Stimulated activated CD4-positive, alpha-beta T cell treated with anti-CD3 and anti-CD28 coated beads, Interleukin-4, amount 100 ng/mL, for 1 hour (primary cell): ENCODE measurements at places on chromosomes 16 and 17.

- DNase-seq: no peak
These were observed 109.4 kb upstream of the AXIN2 start for GRCh38 chr17:65670667-65671371.

DNA sequence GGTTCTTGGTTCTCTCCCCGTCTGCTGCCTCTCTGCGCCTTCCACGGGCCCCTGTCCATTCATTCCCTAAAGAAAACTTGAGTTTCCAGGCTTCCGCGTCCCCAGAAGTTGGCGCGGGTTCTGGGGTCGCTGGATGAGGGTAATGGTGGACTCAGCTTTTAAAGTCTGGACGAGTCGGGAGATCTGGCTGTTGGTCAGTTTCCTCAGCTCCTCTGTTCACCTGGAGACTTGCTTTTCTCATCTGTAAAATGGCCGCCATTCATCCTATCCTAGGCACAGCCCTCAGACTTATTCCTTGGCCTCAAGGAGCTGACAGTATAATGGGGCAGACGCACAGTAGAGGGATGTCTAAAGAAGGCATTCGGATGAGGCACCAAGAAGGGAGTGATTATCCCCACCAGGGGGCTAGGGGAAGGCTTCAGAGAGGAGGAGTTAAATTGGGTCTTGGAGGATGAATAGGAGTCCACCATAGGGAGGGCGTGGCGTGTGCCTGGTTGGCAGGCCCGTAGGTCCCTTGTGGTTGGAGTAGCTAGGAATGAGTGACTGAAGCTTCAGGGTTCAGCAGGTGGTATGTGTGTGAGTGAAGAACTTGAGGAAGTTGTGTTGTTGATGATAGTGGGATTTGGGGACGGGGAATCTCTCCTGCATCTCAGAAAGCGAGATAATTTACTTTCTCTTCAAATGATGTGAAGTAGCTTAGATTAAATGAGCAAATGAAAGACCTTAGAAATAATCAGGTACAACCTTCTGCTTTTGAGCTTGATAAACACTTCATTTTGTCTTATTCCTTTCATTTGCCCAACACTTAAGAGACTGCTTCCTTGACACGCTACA, 652 bp downstream of the VPS35L start:
- DNase-seq: peak; percentile 7

DNA sequence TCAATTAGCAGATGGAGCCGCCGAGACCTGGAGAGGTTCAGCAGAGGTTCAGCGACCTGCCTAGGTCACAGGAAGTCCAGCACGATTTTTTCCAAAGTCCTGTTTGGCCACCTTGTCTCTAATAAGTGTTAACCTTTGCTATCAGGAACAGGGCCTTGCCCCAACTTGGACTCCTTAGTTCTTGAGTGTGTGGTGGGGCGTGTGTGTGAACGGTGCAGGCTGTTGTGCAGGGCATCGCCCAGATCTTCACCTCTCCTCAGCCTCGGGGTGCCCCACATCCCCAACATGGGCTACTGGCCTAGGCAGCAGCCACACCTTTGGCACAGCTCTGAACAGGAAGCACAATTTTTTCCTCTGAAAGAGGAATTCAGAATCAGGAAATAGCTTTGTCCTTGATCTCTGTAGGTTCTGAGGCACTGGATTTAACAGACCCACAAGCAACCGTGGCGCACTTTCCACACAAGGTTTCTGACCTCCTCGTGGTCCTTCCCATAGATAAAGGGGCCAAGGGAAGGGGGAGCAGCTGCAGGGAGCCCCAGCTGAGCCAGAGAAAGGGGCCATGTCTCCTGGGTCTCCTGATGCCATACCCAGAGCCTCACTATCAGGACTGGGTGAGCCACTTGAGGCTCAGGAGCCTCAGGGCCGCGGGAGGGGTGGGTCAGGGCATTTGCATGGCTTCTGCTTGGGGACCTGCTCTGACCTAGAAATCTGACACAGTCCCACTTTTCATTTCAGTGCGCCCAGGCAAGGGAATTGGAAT, 10.4 kb downstream of the MPRIP start:
- no peak for DNase-seq

DNA sequence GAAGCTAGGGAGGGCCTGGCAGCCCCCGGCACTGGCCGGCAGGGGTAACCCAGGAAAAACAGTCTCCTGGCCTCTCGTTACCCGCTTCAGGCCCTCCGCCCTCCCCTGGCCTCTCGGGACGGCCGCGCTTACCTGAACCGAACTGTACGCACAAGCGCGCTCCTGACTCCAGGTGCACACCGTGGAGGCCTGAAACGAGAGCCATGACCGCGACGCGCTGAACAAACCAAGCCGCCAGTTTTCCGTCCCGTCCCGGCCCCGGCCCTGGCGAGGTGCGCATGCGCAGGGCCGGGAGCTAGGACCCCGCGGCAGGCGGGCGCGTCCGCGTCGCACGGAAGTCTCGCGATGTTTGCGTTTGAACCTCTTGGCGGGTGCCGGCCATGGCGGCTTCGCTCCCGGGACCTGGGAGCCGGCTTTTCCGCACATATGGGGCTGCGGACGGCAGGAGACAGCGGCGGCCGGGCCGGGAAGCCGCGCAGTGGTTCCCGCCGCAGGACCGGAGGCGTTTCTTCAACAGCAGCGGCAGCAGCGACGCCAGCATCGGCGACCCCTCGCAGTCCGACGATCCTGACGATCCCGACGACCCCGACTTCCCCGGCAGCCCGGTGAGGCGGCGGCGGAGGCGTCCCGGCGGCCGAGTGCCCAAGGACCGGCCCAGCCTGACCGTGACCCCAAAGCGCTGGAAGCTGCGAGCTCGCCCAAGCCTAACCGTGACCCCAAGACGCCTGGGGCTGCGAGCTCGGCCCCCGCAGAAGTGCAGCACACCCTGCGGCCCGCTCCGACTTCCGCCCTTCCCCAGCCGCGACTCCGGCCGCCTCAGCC, at the start of gene HASPIN:
TSS of gene HASPIN (plus strand) at position 348 of the 822 bp plus-strand sequence. CDS start at position 381, 33 bp downstream.
- DNase-seq: peak; percentile 92

- no peak for DNase-seq
These were observed 14.9 kb downstream of the CDH16 start for GRCh38 chr16:66903544-66904427.

- no peak for DNase-seq
These were observed 1025.2 kb downstream of the CDH11 start for GRCh38 chr16:64096689-64097088.

DNA sequence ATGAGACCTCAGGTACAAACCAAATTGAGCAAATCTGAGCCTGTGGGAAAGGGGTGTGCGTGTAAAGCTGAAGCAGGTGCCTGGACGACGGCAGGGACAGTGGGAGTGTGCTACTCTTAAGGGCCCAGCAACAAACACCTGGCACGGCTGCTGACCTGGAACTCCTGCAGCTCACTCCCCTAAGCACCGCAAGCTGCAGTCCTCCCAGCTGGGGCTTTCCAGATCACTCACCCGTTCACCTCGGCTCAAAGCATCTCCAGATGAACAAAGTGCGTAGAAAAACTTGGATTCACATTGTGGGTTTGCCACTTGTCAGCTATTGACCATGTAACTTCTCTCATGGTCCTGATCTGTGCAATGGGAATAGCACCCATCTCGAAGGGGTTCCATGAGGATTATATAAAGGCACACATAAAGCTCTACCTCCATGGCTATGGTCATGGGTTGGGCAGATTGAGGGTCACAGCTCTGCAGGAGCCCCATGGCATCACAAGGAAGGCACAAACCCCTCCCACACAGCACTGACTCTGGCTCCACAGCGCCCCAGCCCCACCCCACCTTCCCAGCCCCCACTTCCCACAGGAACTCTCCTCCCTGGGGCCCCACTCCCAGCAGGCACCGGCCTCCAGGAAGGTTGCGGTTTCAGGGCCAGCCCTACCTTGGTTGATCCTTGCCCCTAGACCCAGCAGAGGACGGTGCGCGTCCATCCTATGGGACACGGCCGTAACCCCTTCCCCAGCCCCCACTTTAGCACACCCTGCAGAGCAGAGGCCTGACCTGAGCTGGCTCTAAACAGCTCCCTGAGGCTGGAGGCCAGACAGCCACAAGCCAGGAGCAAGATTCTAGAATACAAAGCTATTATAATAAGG, 21.9 kb downstream of the ST3GAL2 start:
- DNase-seq: no peak

GRCh38 chr17:27808628-27809027, 8.3 kb upstream of the NOS2 start:
- peak; percentile 25 for DNase-seq

DNA sequence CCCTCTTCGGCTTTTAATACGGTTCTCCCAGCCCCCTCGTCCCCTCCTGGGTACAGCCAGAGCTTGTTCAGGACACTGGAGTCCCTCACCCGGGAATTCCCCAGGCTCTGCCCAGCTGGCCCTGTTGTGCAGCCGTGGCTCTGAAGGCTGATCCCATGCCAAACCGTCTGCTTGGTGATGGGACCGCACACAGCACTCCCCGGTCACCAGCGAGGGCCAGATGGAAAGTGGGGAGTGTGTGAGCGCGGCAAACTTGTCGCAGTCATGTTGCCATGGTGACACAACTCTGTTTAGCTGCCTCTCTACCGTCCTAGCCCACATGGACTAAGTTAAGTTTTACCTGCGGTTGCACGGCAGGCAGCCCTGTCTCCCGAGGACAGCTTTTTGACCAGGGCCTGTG, 107.9 kb downstream of the RAP1GAP2 start:
- no peak for DNase-seq

- DNase-seq: no peak
These were observed 139.8 kb downstream of the KATNIP start for GRCh38 chr16:27689711-27690110.
